ENCODE measurements at places on chromosomes 3 and 15.

GRCh38 chr3:188526057-188526456 is 372.1 kb downstream of the LPP start:
- DNase-seq: no peak

DNA sequence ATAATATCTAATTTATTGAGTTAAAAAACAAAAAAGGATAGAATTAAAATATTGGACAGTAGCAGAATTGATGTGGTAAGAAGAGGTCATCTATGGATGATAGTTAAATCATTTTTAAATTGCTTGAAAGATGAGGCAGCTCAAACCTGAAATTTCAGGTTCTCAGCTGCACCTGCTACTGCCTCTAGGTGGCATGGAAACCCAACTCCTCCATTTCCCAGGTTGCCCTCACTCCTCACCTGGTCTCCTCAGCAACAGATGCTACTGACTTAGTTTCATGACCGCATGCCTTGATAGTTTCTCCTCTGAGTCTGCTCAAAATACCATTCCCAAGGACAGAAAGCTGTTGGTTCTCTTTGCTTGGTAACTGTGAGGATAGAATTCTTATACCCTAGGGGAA is 148.1 kb downstream of the ABHD5 start:
- no peak for DNase-seq

DNA sequence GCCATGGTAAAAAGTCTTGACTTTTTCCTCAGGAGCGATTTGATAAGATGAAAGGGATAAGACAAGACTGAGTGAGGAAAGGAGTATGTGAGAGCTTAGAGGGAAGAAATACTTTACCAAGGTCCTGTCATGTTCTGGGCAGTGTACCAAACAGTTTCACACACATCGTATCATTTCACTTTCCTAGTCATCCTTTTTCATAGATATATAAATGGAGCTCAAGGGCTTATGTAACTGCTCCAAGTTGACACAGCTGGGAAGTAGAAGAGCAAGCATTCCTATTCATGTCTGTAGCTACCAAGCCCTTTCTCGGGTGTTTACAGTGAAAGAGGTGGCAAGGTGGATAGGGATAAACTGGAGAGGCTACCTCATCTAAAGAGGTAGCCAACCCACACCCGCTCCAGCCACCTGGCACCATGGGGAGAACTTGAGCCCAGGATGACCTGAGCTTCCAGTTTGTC is 57.4 kb downstream of the MRPS25 start:
- no peak for DNase-seq

DNA sequence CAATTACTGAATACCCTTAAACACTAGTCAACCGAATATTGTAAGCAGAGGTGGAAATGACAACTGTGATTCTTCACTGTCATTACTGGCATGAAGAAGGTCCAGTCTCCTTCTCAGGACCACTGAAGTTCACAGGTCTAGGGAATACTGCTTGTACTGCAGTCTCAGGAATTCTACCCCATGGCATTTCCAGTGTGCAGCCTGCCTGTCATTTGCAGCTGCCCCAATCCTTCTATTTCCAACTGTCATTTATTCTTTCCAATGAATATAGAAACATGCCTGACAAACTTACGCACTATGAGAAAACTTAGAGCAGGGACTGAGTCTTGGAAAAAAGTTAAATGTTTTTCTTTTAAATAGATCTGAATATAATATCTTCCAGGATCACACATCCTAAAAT is 308.0 kb upstream of the THBS1 start:
- no peak for DNase-seq

DNA sequence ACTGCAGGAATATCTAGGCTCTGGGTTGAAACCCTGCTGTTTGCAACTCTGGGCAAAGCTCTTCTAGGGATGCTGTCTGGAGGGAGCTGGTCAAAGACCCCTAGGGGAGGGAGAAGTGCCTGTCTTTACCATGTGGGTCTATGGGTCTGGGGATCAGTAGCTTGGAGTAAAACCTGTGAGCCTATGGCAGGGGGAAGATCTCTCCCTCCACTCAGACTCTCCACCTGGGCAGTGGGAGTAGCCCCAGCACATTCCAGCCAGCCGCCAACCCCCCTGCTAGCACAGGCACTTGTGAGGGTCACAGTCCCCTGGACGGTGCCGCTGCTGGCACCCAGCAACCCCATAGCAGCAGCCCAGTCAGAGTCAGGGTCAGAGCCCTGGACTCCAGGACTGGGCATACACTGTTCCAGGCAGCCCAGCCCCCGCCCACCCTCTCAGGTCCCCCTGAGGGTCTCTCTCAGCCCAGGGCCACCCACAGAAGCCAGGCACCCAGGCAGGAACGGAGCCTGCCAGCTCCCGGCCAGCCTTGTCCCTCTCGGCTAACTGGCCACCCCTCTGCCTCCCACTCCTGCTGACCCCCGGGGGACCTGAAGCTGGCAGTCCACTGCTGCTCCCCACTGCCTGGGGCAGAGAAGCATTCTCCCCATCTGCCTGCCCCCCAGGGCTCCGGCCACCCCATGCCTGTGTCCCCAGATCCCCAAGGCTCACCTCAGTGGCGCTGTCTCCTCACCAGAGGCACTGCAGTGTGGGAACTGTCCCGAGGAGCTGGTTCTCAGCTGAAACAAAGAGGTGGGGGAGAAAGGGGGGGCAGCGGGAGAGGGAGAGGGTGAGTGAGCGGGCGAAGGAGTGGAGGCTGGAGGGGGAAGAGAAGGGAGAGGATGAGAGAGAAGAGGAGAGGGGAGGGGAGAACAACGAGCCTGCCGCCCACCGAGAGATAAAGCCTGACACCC is 10.8 kb downstream of the GLYCTK start:
- DNase-seq: no peak

GRCh38 chr3:163011596-163011995 is 1515.0 kb downstream of the OTOL1 start:
- DNase-seq: no peak

DNA sequence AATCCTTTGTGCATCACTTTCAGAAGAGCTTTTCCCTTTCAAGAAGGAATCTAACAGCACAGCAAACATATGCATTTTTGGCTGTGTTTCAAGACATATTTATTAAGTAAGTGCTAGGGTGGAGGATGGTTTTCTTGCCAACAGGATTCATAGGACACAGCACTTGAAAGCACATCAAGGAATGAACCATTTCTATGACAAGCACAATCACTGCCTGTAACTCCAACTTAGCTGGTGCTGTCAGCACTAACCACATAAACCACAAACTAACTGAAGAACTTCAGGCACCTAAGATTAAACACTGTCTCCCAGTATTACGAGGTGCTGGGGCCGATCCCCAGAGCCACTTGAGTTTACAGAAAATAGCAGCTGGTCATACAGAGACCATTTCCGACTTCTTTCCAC is 35.4 kb upstream of the SPRED1 start:
- DNase-seq: no peak

- DNase-seq: no peak
Observed at GRCh38 chr3:134211797-134212196, 38.9 kb downstream of the RYK start.

DNA sequence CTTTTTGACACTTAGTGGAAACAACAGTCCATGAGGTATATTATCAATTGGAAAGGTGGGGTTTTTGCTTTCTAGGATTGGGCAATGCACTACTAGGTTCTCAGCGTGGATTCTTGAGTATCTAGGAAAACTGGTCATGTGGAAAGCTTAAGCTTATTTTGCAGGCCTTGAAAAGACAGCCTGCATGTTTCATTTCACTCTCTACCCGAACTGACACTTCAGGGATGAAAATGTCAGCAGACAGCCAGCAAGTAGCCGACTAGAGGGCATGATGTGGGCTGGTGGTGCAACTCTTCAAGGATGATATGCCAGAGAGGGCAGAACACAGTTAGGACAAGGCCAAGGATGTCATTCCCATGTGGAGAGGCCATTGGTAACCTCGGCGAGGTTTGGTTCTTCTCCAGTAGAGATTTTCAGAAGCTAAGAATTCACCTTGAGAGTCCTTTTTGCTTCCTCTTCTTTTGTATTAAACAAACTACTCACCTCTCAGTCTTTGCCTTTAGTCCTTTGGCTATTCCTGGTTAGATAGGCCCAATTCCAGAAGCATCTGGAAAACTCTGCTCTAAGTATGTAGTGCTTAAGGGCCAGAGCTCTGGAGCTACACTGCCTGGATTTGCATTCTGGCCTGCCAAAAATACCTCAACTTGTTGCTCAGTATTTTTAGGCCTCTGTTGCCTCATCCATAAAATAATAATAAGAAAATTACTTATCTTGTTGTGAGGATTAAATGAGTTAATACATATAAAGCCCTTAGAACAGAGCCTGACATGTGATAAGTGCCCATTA is 17.9 kb downstream of the LPP start:
- no peak for DNase-seq

Measured in right atrium auricular region (tissue), 2 donors.